HuH-7 (cell line): ENCODE measurements at places on chromosomes 6 and 20.

GRCh38 chr20:63265891-63266515 lies 6.6 kb upstream of the ARFGAP1 start:
- DNase-seq: no peak

GRCh38 chr6:161482517-161482858 lies 208.6 kb upstream of the AGPAT4 start:
- no peak for DNase-seq

DNA sequence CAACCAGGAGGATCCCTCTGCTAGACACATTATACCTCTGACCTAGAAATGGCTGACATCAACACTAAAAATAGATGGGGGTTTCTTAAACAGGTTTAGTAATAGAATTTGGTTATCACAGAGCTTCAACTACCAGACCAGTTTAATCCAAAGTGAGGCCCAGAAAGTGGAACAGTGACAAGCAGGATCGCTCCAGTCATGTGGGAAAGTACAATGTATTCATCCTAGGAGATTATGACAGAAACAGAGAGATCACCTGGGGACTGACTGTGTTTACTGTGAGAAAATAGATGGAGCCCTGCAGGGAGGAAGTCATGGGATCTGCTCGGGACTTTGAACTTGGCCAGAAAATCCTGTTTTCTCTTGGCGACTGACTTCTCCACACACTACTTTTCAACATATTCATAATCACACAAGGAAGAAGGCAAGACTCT lies 238.7 kb upstream of the SOX4 start:
- DNase-seq: peak; percentile 23

DNA sequence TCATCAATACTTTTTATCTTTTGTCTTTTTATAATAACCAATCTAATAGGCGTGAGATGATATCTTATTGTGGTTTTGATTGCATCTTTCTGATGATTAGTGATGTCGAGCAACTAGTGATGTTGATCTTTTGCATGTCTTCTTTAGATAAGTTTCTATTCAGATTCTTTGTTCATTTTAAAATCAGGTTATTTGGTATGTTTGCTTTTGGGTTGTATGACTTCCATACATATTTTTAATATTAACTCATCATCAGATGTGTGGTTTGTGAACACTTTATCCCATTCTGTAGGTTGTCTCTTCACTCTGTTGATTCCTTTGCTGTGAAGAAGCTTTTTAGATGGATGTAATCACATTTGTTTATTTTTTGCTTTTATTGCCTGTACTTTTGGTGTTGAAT lies 295.8 kb downstream of the BCKDHB start:
- no peak for DNase-seq

- DNase-seq: no peak
Measured at GRCh38 chr20:64224351-64225170, 31.0 kb upstream of the PCMTD2 start.

DNA sequence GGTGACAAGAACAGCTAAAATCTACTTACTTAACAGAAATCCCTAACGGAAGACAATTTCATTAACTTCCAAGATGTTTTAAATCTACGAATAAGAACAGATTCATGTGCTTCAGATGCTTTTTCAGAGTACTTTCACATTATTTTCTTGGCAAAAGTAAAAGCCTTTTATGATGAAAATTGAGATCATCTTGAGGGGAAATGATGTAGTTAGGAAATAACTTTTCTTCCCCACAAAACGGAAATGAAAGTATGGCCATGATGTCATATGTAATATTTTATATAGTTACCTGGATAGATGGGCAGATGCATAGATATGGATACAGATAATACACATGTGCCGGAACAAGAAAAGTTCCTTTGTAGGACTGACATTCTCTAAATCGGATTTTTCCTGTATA lies 32.8 kb downstream of the SASH1 start:
- no peak for DNase-seq

DNA sequence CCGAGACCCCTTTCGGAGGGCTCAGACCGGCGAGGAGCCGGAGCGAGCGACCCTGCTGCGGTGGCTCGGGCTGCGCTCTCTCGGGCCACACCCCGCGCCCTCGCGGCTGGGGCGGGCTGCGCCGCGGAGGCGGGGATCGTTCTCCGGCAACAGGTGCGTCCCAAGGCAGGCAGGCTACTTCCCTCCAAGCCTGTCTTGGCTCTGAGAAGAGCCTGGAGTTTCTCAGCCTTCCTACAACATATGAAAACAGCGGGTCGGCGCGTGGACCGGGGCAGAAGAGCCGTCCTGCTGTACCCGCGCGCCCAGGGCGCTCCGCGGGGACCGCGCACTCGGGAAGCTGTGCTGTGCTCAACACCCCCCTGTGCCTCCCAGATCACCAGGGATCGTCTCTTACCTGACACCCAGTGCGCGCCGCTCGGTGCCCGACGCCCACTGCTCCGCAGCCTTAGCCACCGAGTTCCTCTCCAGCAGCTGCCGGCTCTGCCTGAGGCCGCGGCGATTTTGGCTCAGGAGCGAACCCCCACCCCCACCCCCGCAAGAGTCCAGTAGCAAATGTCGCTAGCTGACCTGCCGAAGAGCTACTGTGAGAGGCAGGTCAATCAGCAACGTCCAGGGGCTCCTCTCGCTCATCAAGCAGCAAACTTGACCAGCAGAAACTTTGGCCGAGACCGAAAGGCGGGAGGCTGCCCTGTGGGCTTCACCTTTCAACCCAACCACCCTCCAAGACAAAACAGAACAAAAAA lies 3.7 kb upstream of the OLIG3 start:
- DNase-seq: no peak

DNA sequence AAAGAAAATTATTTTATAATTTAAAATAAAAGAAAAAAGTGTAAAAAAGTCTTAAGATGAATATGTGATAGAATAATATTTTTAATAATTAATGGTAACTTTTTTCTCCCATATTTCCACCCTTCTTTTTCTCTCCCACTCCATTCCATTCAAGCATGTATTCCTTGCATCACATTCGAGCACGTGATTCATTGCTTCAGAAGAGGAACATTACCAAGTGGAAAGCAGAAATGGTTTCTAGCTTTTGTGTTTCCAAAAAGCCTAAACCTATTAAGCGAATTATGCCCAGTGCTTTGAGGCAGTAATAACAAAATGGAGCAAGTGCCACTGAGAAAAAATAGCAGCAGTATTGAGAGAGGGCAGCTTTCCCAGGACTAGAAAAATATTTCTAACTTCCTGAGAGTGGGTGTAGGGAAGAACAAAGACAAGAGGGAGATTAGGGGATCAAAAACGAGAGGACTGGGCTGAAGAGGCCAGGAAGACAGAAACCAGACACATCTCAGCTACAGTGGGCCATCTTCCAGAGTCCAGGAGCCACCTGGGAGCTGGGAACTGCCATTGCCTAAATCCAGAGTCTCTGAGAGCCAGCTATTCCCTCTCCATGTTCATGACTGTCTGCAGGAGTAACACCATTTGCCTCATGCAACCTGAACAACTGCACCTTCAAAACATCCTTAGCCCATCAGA lies 15.0 kb upstream of the AKIRIN2 start:
- DNase-seq: no peak

GRCh38 chr6:101116337-101116736 lies 235.2 kb upstream of the ASCC3 start:
- no peak for DNase-seq

- DNase-seq: peak; percentile 56
Measured at GRCh38 chr20:24634855-24635254, 165.4 kb downstream of the SYNDIG1 start.

GRCh38 chr6:39876111-39876510 lies 58.2 kb downstream of the MOCS1 start:
- DNase-seq: no peak

GRCh38 chr6:161215193-161215592 lies 58.7 kb downstream of the AGPAT4 start:
- no peak for DNase-seq

DNA sequence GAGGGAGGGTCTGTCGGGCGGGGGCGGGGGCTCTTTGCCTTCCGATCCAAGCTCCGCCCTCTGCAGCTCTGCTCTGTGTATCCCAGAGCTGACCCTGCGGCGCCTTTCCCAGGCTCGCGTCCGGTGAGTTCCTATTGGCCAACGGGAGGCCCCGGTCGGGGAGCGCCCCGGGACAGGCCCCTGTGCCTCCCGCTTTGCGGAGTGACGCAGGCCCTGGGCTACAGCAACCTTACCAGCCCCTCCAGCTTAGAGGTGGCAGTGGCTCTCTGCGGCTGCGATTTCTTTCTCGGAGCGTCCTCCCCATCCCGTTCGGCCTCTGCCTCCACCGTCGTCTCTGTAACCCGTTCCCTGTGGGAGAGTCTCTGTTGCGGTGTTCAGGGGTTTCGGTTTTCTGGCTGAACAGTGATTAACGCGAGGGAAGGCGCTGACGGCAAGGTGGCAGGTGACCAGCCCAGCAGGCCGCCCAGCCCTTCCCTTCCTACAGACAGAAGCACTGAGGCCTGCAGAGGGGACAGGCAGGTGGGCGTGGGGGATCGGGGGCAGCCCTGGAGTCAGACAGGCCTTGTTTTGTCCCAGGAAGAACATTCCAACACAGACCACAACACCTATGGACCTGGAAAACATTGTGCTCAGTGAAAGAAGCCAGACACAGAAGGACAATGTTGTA lies 18.1 kb upstream of the CEBPB start:
- peak; percentile 94 for DNase-seq

- DNase-seq: no peak
Measured at GRCh38 chr20:51705400-51705799, 62.8 kb downstream of the ATP9A start.

GRCh38 chr6:42978487-42978838 lies 518 bp downstream of the PEX6 start:
- peak; percentile 44 for DNase-seq

DNA sequence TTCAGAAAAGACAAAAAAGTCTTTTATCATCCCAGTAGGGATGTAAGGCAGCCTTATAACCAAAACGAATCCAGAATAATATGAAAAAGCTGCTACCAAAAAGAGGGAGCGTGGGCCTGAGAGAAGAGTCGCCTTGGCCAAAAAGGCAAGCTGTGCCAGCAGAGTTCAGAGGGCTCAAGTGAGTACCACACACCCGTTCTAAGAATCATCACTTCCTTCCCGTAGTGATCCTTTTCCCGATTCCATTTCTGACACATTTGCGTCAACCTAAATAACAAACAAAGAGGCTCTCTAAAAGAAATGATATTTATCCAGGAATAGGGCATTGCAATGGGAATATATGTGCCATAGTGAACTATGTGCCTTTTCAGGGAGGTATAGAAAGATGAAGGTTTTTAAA lies 3.8 kb upstream of the TMEM181 start:
- DNase-seq: no peak

- peak; percentile 72 for DNase-seq
Measured at GRCh38 chr6:35024551-35025054, 116.5 kb downstream of the TCP11 start.

- DNase-seq: no peak
Measured at GRCh38 chr20:30487947-30488926, 769.2 kb upstream of the DEFB115 start.

GRCh38 chr6:80256691-80257090 lies 150.2 kb downstream of the BCKDHB start:
- no peak for DNase-seq

GRCh38 chr6:100152201-100152600 lies 158.2 kb upstream of the MCHR2 start:
- DNase-seq: no peak

DNA sequence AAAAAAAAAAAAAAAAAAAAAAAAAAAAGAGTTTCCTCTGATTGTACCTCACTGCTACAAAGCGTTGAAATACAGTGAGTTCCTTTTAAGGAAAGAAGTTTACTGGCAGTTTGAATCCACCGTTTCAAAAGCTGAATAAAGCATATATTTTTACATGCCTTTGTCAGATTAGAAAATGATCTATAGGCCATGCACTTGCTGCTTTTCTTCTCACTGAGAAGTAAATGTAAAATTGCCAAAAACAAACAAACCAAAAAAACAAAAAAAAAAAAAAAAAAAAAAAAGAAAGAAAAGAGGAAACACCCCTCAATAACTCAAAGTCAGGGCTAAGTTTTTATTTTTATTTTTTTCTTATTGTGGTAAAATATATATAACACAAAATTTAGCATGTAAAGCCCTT lies 81.9 kb downstream of the LYRM4 start:
- no peak for DNase-seq

GRCh38 chr20:36274181-36274841 lies 31.8 kb upstream of the DLGAP4 start:
- DNase-seq: no peak

- DNase-seq: no peak
Measured at GRCh38 chr6:156688620-156688971, 88.6 kb upstream of the ARID1B start.

GRCh38 chr20:52410731-52411234 lies 219.2 kb upstream of the ZFP64 start:
- DNase-seq: no peak

GRCh38 chr20:43691928-43692524 lies 25.1 kb downstream of the MYBL2 start:
- peak; percentile 74 for DNase-seq

DNA sequence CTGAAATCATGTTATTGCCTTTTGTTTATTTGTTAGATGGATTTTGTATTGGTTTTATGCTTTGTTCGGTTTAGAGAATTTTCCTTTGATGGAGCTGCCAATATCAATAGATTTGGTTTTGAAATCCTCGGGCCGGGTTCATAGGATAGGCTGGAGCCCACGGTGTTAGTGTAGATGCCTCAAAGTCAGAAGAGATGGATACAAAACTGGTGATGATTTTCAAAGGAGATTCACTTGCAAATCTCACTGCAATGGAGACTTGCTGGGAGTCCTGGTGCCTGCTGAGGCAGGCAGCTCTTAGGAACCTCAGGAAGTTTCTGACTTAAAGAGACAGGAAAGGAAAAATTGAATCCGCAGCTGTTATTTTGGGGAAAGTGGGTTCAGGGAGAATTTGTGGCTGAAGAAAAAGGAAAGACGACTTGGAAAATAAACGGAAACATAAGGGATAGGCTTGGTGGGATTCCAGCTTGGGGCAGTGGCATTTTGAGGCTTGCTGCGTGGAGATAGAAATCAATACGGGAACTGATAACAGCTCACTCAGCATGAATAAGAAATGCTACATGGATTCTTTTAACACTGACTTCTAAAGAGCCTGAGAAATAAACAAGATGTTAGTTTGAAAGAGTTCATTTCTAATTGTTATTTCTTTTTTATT lies 241.6 kb downstream of the PHACTR1 start:
- no peak for DNase-seq

DNA sequence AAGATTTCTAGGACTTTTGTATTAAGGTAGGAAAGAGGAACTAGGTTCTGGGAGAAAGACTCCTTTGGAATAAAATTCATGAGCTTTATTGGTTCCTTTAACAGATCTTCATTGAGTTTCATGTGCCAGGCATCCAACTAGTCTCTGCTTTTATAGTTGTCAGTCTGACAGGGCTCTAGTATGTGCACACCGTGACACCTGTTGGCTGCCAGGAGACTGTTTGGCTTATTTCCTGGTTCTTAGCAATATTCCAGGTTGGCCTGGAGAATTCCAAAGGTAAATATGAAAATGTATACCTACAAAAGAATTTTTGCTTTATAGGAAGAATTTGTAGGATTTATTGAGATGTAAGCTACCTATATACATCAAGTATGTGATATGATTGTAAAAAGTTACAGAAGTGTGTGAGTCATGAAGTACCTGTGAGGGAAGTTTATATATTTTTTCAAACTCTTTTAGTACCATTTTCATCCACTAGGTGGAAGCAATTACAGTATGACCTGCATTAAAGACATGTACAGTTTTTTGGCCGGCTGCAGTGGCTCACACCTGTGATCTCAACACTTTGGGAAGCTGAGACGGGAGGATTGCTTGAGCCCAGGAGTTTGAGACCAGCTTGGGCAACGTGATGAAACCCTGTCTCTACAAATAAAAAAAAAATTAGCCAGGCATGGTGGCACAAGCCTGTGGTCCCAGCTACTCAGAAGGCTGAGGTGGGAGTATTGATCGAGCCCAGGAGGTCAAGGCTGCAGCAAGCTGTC lies 35.2 kb downstream of the NDUFAF5 start:
- peak; percentile 30 for DNase-seq

GRCh38 chr6:53055873-53056272 lies 9.3 kb upstream of the FBXO9 start:
- DNase-seq: no peak

- no peak for DNase-seq
Measured at GRCh38 chr20:50724112-50724725, 7.2 kb upstream of the PARD6B start.
